ENCODE measurements at places on chromosomes 4 and X.

- no peak for DNase-seq
These were observed 63.6 kb downstream of the PCDH7 start for GRCh38 chr4:30783751-30784150.

GRCh38 chr4:151486168-151486567 is 77.2 kb downstream of the FHIP1A start:
- no peak for DNase-seq

- DNase-seq = no peak
These were observed 50.6 kb downstream of the TENM3 start for GRCh38 chr4:182293691-182294255.

DNA sequence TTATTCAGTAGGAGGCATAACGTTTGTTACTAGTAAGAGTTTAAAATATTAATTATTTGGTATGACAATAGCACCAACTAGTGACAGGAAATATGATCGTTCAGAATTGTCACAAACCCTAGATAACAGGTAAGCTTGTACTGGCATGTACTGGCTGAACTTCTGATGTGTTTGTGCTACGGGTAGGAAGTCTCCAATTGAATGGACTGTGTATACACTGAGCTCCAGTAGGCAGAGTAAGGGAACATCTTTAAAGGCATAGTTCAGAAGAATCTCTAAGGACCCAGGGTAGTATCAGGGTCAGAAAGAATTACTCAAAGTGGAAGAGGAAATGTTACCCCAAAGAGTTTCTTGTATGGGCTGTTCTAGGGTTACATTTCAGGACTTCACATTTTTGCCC is 230.4 kb downstream of the EDA2R start:
- DNase-seq = no peak

DNA sequence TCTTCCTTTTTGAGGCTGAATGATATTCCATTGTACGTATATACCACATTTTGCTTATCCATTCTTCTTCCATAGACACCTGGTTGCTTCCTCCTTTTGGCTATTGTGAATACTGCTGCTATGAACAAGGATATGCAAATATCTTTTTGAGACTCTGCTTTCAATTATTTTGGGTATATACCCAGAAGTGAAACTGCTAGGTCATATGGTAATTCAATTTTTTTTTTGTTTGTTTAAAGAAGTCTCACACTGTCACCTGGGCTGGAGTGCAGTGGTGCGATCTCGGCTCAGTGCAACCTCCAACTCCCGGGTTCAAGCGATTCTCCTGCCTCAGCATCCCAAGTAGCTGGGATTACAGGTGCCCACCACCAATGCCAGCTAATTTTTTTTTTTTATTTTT is 75.3 kb downstream of the METTL14 start:
- DNase-seq = no peak

DNA sequence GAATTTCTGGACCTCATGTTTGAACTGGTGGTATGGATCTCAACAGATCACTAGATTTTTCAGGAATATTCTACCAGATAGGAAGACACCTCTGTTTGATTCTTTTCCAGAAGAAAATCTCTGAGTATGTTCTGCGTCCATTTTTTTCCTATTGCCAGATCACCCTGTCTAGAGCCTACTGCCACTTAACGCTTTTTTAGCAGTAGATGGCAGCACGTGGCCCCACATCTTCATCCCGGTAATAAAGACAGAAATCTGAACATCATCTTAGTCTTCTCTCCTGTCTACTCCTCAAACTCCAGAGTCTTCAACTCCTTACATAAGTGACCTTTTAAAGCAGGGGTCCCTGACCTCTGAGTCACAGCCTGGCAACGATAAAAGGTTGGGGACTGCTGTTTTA is 184.7 kb downstream of the TMA16 start:
- DNase-seq = no peak

DNA sequence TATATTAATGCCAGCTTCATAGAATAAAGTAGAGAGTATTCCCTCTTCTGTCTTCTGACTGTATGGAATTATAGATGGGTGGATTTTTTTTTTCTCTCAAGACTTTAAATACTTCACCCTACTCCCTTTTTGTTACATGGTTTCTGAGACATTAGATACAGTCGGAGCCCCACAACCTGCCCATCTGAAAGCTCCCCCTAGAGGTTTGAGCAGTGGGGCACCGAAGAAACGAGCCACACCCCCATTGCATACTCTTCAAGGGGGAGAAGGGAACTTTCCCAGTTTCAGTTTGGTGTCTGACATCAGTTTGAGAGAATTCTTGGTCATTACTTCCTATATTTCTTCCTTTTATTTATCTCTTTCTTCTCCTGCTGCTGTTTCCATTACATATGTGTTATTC is 437.6 kb upstream of the AGA start:
- no peak for DNase-seq

DNA sequence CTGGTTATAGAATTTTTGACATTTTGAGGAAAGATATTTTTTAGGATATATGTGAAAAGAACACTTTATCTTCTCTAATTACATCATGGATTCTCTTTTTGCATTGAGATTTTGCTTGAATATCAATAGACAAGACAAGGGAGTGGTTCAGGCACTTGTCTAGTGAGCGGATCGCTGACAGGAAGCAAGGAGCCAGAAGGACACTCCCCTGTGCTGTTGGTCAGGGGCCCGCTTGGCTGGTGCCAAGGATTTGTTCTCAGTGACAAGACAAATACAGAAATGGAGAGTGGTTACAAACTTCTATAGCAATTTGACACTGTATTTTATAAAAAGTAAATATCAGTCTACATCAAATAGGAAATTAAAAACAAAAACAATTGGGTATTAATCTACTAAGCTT is 60.0 kb downstream of the SLC9B1 start:
- DNase-seq = no peak

- DNase-seq = no peak
These were observed 5.6 kb upstream of the CT45A1 start for GRCh38 chrX:135707880-135708279.

- no peak for DNase-seq
These were observed 131.4 kb downstream of the PTTG2 start for GRCh38 chr4:38091636-38092035.

GRCh38 chr4:17265653-17266052 is 246.2 kb downstream of the QDPR start:
- no peak for DNase-seq

DNA sequence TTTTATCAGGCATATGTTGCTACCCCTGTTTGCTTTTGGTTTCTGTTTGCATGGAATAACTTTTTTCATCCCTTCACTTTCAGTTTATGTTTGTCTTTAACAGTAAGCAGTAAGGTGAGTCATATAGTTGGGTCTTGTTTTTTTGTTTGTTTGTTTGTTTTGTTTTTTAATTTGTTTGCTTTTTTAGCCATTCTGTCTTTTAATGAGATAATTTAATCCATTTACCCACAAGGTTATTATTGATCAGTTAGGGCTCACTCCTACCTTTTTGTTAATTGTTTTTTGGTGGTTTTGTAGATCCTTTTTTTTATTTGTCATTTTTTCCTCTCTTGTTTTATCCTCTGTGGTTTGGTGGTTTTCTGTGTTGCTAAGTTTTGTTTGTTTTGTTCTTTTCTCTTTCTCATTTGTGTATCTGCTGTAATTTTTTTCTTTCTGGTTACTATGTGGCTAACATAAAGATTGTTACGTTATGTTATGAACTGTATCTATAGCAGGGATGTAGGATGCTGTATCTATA is 379.5 kb upstream of the MAD2L1 start:
- DNase-seq = no peak

GRCh38 chr4:106316773-106317409 is 541 bp downstream of the AIMP1 start:
- no peak for DNase-seq

Data from NCI-H2227 treated with DMSO at 0.1 percent for 48 hours (cell line).